ENCODE measurements at places on chromosomes 16 and 17.
A peak's percentile ranks its signal among the peaks of the same experiment; 100 is the strongest.

DNA sequence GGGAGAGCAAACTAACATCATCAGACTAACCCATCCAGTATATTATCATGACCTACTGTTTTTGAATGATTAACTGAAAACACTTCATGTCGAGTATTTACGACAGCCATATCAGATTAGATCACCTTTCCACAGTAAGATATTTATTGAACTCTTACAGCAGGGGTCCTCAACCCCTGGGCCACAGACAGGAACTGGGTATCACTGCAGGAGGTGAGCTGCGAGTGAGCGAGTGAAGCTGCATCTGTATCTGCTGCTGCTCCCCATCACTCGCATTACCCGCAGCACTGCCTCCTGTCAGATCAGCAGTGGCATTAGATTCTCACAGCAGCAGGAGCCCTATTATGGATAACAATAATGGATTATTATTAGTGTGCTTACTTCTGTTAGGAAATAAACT, 59.5 kb downstream of the NETO2 start:
- DNase-seq = no peak

DNA sequence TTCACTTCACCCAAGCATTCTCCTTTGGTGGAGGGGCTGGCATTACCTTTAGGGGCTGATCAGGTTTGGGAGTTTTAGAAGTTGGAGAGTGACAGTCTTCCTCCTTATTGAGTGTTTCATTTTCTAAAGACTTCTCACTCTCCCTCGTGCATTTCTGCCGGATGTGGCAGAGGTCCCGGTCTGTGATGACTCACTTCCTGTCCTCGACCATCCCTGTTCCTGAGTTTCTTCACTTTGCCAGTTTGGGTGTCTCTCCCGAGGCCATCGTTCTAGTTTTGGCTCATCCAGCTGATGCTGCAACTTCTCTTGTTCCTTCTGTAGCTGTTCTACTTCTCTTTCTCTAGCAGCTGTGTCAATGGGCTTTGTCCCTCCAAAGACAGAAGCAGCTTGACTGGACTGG, 104.3 kb downstream of the PHKB start:
- DNase-seq = peak; percentile 39

DNA sequence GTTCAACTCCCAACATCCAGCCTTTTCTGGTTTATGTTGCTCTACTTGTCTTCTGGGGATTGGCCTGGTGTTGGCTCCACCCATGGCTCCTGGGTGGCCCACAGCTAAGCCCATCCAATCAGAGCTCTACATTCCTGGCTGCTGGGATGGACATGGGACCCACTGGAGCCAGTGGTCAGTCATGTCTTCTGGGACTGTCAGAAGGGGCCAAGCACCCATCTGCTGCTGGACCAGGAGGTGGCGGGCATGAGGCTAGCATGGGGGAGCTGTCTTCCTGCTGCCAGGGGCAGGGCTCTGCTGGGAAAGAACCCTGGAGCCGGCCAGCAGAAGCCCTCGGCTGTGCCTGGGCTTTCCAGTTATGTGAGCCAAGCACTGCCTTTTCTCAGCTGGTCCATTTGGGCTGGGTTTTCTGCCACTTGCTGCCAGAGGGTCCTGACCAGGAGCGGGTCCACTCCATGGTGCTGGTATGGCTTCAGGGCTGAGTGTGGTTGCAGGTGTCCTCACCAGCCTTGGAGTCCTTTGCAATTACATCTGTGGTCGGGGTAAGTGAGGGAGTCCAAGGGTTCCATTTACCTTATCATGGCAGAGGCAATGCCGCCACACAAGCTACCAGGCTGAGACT, 17.4 kb upstream of the ZNF469 start:
- DNase-seq = no peak

GRCh38 chr16:68347605-68348004, 36.8 kb downstream of the PRMT7 start:
- no peak for DNase-seq

DNA sequence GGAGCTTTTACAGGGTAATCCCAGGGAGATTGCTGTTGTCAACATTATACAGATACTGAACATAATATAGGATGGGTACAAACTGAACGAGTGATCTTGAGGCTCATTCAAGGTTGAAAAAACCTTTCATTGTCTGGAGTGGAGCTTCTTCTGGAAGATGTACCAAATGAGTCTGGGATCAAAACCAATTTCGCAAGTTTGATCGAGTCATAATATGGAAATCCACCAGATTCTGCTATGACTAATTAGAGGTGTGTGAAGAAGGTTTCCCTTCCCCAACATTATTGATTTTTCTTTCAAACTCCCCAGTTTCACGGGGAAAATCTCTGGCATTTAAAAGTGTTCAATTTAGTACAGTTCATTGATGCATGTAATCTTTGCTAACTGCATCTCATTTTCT, 324.1 kb downstream of the ZFHX3 start:
- no peak for DNase-seq

GRCh38 chr17:74460241-74460640, 6.2 kb upstream of the CD300A start:
- DNase-seq = no peak

DNA sequence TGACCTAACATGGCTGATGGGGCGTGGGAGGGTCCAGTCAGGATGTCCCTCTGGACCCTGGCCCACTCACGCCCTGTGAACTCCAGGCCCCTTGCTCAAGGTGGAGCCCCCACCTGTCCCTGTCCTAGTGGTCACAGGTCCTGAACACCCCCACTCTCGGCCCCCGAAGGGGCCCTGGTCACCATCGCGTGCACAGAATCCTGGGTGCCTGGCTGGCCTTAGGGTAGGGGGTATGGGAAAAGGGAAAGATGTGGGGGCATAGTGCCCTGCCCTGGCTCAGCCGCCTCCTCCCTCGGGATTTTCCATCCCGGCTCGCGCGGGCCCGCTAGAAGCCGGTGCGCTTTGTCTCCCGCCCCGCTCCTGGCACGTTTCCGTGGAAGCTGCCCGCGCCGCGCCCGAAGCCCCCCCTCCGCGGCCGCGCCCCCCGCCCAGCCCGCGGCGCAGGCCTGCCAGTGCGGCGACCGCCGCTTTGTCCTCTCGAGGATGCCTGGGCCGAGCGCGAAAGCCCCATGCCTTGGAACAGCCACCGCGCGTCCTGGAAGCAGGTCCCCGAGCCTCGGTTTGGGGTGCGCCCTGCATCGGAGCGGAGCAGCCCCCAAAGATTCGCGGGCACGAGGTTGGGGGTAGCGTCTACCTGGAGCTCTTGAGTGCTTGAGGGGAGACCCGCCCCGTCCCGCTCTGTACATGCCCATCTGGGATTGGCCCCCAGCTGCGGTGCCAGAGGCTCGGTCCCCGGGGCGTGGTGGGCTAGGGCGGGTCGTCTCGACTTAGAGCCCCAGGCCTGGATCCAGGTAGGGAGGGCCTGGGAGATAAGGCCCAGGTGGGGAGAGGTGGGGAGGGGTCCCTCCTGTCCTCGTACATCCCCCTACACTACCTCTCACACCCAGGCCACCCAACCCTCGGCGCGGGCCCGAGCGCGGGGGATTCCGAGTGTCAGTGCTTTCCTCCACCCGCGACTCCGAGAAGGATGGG, 1.3 kb downstream of the SMPD3 start:
- DNase-seq = no peak

DNA sequence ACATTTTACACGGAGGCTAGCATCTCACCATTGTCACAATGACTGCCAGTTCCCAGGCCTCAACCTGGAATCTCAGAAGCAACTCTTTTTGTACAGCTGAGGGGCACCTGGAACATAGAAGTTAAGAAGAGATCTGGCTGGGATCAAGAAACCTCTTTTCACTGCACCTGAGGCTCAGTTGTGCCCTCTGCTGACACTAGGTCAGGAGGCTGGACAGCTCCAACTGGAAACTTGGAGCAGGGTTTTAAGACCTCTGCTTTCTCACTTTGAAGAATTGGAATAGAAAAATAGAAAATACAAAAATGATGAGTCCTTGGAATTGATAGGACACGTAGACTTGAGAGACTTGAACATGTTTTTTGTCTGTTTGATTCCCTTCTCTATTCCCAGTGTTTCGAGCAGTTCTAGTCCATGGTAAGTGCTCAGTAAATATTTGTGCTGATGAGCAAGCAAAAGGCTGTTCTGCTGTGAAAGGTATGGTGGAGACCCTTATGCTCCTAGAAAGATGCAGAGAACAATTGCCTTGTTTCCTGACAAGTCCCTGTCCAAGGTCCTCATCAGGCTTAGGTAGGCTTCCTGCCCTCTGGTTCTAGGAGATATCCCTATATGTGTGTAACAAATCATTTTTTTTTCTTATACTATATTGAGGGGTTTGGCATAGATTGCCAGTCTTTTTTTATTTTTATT, 13.6 kb upstream of the PPM1D start:
- no peak for DNase-seq

DNA sequence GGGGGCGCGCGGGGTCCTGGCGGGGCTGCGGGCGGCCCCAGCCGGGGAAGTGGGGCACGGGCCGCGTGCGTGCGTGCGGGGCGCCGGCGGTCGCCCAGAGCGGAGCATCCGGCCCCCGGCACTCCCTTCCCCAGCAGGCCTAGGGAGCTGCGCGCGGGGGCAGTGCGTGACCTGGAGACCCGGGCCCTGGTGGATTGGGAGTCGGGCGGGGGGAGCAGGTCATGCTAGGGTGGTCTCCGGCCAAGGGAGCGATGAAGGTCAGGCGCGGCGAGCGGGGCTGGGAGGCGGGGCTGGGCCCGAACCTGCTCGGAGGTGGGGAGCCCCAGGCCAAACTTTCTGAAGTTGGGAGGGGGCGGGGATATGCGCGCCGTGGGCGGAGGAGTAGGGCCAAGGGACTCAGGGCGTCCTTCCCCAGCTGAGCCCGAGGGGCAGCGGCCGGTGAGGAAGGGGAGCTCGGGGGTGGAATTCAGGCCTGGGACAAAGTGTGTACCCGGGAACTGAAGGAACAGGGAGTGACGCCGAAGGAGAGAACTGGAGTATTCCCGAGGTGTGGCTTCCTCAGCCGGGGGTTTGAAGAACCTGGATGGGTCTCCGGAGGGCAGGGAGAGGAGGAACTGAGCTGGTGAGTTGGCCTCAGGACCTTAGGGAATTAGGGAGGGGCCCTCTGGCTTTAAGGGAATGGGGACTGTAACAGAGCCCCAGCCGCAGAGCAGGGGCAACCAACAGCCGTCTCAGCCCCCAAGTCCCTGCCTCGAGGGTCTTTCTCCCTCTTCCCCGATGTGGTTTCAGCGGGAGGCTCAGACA, 589 bp downstream of the XYLT2 start:
- peak; percentile 46 for DNase-seq

- no peak for DNase-seq
Measured at GRCh38 chr16:88684569-88685155, 1.6 kb downstream of the SNAI3 start.

- no peak for DNase-seq
Measured at GRCh38 chr17:21772321-21772720, 80.0 kb downstream of the KCNJ18 start.

DNA sequence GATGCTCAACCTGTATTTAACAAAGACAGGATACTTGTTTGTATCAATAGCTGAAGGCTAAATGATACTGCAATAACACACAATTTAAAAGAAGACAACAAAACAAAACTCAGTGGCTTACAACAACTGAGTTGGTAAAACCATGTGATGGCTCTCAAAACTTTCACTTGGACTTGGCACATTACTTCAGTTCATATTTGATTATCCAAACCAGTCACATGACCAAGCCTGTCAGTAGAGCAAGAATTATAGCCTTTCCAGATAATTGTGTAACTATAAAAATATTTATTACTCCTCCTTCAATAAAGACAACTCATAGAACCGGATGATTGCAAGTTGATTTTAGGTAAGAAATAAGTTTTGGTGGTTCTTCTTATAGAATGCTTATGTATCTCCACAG, 56.8 kb downstream of the NQO1 start:
- DNase-seq = no peak

DNA sequence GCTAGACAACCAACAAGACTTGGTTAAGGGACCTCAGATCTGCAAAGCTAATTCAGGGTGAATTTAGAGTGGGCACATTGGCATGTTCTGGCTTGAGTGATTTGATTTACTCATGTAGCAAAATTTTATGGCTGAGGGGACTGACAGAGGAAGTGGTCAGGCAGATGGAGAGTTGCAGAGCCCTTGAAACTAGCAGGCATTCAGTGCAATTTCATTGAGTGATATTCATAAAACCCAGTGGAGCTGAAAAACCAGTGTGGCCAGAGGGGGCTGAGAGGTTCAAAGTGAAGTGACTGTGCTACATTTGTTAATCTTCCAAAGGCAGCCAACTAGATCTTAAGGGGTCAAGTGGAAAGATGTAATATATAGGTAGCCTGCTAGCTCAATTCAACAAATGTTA, 2.2 kb upstream of the TMEM94 start:
- DNase-seq = no peak

DNA sequence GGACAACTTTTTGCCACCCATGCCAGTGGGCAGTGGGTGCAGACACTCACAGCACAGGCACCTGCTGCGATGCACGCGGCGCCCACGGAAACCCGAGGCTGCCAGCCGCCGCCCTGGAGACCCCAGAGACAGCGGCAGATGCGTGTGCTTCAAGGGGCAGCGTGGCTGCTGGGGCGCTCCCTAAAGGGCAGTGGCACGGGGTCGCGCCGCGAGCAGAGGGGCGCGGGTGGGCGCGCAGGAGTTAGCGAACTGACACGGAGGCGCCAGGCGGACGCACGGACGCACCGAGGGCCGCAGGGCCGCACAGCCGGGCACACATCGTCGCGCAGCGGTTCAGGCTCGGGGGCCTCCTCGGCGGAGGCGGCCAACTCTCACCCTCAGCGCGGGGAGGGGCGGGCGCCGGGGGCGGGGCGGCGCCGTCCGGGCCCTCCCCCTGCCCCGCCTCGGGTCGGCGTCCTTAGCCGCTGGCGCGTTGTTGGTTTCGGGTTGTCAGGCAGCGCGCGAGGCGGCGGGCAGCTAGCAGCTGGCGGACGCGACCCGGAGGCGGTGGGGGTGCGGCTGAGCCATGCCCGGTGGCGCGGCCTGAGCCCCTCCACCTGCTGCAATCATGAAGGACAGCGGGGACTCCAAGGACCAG, at the start of gene KIF19:
KIF19 (plus strand) TSS at position 484 of the 637 bp plus-strand sequence; CDS start at position 608, 124 bp downstream.
- peak; percentile 51 for DNase-seq

DNA sequence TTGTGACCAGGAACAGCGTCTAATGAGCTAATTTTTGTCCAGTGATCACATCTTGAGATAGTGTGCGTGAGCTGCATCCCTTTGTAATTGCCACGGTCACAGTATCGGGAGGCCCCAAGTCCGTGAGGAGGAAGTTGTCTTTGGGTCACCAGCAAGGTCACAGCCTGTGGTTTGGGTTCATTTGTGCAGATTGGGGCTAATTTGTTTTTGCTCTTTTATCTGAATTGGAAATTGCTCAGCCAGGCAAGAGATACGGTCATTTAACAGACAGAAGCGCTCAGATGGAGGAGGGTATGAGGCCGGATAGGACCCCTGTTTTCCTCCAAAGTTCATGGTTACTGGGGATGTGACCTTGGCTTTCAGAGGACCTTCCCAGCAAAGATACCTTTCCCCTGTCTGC, 174.1 kb downstream of the SNX29 start:
- no peak for DNase-seq

GRCh38 chr17:50128441-50129352, 1.3 kb downstream of the SAMD14 start:
- DNase-seq = no peak

DNA sequence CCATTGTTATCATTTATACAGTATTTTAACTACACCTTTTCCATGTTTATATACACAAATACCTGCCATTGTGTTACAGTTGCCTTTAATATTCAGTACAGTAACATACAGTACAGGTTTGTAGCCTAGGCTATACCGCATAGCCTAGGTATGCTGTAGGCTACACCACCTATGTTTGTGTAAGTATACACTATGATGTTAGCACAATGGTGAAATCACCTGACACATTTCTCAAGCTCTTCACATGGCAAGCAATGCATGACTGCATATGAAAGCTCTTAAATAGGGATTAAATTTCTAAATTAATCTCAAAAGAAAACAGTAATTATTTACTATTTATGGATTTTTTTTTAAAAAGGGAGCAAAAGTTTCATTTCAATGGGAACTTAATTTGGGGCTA, 12.0 kb downstream of the LRRC37B start:
- DNase-seq = no peak

All from activated CD4-positive, alpha-beta T cell treated with anti-CD3 and anti-CD28 coated beads, Interleukin-2, amount 50 U/mL, for 16 hours (primary cell).